Stimulated activated CD8-positive, alpha-beta memory T cell treated with anti-CD3 and anti-CD28 coated beads, Interleukin-4, amount 100 ng/mL, for 24 hours (primary cell): ENCODE measurements at places on chromosomes 2 and 18.

DNA sequence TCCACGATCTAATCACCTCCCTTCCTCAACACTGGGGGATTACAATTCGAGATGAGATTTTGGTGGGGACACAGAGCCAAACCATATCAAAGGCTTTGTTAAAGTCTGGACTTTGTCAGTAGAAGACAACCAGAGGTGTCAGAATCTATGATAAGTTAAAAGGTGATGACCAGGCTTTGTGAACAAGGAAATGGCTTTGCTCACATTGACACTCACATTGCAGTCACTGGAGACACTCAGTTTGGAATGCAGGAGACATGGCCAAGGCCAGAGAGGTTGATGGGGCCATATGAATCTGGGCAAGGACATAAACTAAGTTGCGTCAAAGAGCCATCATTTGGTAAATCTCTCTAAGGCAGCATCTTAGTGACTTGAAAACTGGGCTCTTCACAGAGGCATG, 678.2 kb upstream of the FSHR start:
- no peak for DNase-seq

DNA sequence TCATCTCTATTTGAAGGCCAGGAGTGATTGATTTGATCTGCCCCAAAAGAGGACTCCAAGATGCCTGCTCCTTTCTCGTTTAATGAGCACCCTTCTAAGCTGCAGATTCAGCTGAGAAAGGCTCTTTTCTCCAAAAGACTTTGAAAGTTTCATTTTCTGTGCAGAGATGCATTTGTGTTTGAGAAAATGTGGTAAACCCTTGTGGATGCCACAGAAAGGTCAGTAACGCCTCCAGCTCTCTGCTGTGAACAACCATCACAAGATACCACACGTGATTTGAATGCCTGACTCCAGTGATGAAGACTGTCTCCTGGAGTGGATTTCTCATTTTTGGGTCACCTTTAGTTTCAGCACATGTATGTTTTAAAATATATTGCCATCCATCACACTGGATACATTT, 35.0 kb upstream of the CCDC85A start:
- DNase-seq: no peak

DNA sequence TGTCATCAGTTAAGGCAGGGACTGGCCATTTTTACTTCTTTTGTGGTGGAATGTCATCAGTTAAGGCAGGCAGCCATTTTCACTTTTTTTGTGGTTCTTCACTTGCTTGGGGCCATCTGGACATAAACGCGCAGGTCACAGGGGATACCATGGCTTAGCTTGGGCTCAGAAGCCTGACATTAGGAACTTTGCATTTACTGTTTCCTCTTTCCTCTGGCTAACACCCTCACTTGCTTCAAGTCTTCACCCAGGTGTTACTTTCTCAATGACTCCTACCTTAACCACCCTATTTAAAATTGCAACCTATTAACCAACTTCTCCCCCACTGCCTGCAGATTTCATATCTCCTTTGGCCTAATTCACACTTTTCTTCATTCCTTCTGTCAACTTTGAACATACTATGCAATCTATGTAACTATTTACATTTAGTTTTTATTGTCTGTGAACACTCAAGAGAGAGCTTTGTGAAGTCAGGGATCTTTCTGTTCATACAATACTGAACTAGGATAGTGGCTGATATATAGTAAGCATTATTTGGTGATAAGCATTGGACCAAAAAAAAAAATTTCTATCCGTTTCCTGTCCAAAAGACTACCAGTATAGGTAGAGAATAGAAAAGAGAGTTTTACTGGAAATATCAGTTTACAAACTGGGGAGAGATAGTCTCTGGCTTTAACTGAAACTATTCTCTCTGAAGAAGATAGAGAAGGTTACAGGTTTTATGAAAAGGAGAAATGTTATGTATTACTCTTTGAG, 600.1 kb upstream of the ZNF804A start:
- DNase-seq: no peak

DNA sequence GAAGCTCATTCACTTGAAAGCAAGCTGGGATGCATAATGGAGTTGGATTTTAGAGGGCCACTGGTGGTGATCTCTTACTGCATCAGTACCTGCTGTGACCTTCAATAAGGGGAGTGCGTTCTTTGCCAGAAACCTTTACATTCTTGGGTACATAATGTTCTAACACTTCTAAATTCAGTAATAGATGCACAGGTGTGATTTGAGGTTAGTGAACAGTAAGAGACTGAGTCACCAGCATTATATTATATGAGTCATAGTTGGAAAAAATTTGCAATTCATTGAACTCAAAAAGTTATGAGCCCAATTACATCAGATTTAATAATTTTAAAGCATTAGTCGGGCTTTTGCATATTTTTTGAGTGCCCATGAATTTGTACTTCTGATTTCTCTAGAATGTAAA, 803.3 kb downstream of the ADCYAP1 start:
- no peak for DNase-seq

DNA sequence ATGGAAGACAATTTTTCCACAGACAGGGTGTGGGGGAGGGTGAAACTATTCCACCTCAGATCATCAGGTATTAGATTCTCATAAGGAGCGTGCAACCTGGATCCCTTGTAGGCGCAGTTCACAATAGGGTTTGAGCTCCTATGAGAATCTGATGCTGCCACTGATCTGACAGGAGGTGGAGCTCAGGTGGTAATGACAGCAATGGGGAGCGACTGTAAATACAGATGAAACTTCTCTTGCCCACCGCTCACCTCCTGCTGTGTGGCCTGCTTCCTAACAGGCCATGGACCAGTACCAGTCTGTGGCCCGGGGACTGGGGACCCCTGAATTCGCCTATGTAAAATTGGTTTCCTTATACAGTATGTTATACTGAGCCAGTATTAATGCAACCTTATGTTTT, 27.3 kb upstream of the E2F6 start:
- no peak for DNase-seq

- DNase-seq: no peak
Observed at GRCh38 chr18:23963443-23964165, 51.0 kb upstream of the TTC39C start.

DNA sequence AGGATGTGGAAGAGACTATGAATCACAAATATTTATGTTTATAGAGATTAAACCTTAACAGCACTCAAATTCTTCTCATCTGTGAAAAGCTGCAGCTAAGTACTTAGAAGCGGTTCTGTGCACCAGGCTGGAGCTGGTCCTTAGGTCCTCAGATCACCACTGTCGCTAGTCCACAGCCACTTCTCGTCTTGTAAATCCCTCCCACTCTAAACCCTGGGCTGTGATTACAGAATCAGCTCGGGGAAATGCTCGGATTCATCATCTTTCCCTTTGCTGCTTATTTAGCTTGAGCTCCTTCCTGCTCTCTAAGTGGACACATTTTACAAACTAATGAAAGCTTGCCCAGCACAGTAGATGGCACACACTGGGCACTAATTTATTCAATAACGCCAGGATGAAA, 61.7 kb downstream of the RNF152 start:
- DNase-seq: no peak

- no peak for DNase-seq
Observed at GRCh38 chr2:152354069-152354755, 19.2 kb downstream of the FMNL2 start.

GRCh38 chr2:213119061-213119809, 32.2 kb downstream of the IKZF2 start:
- no peak for DNase-seq

DNA sequence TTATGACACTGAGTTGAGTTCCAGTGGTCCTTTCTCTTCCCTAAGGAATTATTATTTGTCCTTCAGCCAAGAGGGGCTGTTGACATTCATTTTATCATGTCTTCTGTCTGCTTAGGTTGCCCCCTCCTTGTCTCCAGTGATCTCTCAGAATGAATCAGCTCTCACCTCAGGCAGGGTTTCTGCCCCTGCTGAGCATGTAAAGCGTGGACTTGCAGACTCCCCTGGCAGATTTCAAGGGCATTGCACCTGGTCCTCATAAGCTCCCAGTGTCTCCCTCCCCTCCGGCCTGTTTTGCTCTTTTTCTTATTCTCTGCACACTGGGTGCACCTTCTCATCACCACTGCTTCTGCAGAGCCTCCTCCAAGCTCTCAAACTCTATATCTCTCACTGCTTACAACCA, 188.4 kb downstream of the KCNS3 start:
- DNase-seq: no peak

- no peak for DNase-seq
Observed at GRCh38 chr18:10111944-10112343, 198.1 kb downstream of the VAPA start.

DNA sequence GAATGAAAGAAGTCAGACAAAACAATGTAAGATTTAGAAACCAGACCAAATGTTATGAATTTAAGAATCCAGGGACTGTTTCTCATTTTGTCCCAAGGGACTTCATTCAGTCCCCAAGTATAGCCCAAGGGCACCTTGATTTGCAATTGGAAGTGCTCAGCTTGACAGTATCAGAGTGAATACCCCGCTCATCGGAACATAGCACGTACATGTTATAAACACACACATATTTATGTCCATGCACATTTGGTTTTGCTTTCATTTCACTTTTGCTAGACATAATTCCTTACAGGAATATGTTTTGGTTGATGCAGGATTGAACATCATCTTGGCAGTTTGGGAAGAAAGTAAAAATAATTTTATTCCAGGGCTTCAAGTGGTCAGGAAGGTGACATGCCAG, 100.2 kb downstream of the PID1 start:
- no peak for DNase-seq

- no peak for DNase-seq
Observed at GRCh38 chr2:206084439-206084869, 1.5 kb downstream of the INO80D start.

DNA sequence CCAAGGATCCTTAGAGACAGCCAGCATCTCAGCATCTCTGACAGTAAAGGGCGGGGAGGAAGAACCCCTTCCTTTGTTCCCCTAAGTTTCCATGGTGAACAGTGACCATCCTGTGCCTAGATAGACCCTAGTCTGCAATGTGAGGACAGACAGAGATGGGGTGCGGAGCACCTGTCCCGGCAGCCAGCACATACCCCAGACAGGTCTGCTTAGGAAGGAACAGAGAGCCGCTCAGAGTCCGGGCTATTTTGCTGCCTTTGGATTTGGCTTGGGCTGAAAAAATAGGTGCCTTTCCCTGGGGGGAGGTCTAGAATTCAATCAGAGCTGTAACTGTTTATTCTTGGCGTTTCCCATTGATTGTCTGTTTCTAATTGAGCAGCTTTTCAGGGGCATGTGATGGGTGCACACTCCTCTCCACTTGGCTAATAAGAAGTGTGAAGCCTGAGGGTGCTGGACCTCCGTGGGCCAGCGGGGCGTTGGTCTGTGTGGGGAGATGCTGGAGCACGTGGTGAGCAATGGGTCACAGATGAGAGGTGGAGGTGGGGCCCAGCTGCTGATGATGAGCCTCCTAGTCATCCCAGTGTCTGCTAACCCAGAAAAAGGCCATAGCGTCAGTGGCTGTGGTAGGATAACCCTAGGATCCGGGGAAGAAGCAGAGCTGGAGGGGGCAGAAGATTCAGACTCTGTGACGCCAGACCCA, 236.8 kb downstream of the SEPTIN10 start:
- no peak for DNase-seq

- no peak for DNase-seq
Observed at GRCh38 chr2:14255135-14255820, 377.2 kb upstream of the LRATD1 start.

- no peak for DNase-seq
Observed at GRCh38 chr2:191892391-191892790, 45.5 kb upstream of the CAVIN2 start.

GRCh38 chr2:232448304-232448690, 7.7 kb upstream of the ALPI start:
- no peak for DNase-seq

DNA sequence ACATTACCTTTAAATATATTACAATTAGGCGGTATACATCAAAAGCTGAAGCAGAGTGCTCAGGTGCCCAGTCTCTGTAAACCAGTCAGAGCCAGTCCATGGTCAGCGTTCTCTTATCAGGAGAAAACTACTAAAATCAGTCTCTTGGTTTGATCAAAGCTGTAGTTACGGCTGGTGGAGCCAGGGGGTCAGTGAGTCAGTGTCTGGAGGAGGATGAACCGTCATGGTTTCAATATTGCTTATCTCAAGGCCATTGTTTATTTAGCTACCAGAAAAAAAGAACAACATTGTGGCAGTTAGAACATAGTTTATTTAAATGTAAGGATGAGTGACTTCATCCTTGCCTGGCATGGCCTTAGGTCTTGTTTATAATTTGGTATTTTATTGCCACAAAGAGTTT, 71.3 kb upstream of the NYAP2 start:
- DNase-seq: no peak

DNA sequence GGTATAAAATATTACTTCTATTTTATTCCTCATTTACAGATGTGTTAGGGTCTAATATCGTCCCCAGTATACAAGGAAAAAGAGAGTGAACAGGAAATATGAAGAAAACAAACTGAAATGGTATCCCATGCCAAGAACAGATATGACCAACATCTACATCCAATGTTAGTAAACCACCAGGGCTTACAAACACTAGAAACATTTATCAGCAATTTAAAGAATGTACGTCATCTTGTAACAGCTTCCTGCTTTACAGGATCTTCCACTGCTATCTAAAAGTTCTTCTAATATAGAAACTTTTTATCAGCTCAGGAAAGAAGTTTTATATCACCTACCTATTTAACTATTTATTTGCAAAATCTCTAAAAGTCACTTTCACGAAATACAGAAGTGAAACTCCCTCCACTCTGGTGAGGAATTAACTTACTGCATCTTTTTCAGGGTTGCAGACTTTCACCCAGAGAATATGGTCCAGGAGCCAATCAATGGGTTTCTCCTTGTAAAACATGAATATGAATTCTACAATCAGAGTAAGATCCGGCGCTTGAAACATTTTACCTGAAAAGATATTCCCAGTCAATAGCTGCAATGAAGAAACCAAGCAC, 35.2 kb downstream of the UNC50 start:
- DNase-seq: no peak

DNA sequence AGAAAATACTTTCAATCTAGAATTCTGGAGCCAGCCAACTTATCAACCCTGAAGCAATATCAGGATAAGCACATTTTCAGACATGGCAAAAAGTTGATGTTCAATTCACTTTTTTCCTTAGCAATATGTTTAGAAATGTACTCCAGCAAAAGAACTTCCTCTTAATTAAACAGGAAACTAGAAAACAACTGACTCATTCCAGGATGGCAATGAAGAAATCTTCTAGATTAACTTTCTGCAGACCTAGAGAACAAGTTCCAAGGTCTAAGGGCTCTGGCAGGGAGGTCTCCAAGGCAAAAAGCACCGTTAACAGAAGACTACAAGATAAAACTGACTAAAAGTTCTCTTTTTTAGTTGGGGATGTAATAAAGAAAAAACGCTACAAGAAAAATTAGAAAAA, 69.2 kb upstream of the VWC2L start:
- no peak for DNase-seq
